ENCODE measurements at places on chromosomes 7 and 10.

GRCh38 chr7:101017064-101017777 lies 2.7 kb upstream of the MUC17 start:
- DNase-seq: peak; percentile 7

DNA sequence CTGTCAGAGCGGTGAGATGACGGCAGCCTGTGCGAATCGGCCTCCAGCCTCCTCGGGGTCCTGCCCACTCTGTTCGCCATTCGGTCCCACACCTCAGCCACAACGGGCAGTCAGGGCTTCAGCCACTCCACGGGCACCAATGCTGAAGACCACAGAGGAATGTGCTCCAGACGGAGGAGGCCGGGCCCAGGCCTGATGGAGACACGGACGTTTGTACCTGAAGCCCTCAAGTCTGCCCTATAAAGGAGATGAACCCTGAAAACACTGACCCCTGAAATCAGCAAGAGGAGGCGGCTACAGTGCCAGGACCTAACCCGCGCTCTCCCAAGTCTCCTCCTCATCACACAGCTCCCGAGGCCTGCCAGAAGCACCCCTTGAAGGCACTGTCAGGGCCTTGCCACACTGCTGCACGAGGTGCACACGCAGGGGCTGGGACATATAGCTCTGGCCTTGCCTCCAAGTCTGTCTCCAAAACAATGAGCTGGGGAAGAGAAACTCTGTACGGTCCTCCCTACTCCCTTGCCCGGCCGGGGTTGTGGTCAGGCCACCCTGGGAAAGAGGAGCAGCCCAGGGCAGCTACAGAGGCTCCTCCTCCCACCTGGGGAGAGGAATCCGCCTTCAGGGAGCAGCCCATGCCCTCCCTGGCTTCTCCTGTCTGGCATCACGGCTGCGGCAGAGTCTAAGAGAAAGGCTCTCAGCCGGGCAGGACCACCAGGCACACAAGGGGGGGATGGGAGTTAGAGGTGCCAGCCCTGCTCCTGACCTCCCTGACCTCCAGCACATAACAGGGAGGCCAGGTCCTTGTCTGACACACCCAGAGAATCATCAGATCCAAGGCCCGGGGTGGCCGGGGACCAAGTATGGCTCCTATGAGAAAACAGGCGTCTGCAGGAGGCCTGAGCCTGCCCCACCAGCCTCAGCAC lies 310.1 kb downstream of the PTPRN2 start:
- no peak for DNase-seq

DNA sequence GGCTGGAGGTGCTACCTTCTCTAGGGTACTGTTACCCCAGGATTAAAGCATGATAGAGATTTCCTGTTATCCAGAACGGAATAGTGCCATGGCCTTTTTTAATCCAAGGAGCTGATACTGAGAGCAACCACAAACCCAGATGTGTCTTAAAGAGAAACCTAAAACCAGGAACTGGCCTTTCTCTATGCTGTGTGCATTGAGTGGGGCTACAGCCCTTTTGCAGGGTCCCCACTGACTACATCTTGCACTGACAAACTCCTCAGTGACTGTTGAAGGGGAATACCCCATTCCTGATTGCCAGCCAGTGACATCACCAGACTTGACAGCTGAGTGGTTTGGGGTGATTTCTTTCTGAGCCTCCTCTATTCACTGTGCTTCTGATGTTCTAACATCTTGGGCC lies 81.9 kb upstream of the CAPZA2 start:
- DNase-seq: no peak

DNA sequence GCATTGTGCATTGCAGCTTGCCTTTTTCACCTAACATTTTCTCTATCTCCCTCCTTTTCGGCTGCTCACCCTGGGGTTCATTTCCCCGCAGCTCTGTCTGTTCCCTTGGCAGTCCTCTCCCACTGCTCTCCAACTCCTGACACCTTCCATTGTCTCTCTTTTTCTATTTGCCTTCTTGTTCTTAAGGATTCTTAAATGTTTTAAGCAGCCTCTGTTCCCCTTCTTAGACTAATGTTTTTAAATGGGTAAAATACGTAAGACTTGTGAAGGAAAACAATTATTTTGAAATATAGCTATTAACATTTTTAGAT lies 19.4 kb downstream of the BMPR1A start:
- DNase-seq: no peak

DNA sequence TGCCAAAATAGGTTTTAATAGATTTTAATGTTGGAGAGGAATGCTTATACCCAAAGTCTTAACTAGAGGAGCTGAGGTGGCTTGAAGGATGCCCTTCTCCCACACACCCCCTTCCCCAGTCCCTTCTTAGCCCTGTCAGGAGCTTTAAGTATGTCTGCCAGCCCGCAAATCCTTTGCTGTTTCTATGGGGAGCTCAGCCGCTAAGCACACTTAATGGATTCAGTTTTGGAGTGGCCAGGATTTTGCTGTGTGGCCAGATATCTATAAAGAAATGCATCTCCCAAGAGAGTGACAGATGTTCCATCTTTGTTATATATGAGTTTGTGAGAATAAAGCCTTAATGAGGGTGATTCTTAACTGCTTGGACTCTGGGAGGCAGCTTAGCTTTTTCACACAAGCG lies 152.9 kb upstream of the ZNF32 start:
- DNase-seq: no peak

DNA sequence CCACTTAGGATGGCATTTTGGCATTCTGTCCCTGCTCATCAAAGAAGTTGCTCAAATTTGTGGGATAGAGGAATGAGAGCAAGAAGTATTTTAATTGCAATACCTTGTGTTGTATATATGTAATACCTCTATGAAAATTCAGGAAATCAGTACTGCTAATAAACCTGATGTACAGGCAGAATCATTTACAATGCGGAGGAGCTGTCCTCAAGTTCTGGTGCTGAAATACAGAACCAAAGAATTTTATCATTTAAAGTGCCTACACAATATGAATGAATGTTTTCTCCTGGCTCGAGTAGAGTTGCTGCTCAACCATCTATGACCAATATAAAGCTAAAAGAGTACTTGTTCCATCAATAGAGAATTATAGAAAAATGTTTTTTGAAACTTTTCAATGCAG lies 305.8 kb downstream of the PLXNA4 start:
- DNase-seq: no peak

GRCh38 chr10:71242622-71243009 lies 30.2 kb downstream of the UNC5B start:
- DNase-seq: no peak

- no peak for DNase-seq
Measured at GRCh38 chr10:10630782-10631181, 386.9 kb upstream of the CELF2 start.

DNA sequence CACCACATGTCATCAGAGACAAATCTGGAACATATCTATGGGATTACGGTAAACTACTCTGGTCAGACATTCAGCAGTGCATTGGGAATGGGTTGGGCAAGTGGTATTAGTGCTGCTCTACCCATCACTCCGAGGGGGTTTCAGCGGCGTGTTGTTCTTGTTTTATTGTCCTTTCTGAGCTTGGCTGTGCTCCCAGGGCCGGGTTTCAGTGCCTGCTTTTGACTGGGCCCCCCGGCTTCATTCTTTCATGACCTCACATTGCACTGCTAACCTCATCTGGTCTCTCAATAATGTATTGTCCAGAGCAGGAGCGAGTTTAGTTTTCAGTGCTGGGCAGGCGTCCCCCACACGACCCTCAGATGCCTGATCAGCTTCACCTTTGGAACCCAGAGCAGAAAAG lies 364.6 kb downstream of the PAXIP1 start:
- DNase-seq: no peak

DNA sequence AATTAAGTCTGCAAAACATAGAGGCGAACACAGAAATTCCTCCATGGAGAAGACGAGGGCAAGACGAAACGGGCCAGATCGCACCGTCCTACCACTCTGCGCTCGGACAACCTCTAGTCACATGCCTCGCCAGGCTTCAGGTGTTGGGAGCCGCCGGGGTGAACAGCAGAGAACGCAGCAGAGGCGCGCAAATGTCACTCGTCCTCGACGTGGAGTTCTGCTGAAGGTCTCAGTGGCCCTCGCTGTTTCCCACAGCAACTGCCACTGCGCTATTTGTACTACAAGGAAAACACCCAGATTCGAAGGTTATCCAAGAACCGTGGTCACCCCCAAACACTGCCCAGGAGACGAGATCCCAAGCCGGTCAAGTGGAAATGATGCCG lies 9.2 kb downstream of the CTBP2 start:
- DNase-seq: no peak

- DNase-seq: no peak
Measured at GRCh38 chr7:115838829-115839228, 191.7 kb downstream of the TFEC start.

DNA sequence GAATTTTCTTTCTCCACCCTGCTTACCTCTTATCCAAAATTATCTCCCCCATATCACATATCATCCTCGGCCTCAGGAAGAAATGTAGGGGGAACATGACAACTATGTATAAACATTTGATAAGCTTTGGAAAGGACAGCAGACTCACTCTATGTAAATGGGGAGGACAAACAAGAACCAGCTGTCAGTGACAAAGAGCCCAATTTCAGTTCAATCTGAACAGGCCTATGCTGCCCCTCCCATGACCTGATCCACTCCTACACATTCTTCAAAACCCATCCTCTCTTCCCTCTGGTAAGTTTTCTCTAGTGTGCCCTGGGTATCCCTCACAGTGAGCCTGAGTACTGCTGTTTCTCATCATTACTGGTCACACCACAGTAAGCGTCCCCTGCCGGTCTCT lies 20.8 kb downstream of the FZD9 start:
- no peak for DNase-seq

DNA sequence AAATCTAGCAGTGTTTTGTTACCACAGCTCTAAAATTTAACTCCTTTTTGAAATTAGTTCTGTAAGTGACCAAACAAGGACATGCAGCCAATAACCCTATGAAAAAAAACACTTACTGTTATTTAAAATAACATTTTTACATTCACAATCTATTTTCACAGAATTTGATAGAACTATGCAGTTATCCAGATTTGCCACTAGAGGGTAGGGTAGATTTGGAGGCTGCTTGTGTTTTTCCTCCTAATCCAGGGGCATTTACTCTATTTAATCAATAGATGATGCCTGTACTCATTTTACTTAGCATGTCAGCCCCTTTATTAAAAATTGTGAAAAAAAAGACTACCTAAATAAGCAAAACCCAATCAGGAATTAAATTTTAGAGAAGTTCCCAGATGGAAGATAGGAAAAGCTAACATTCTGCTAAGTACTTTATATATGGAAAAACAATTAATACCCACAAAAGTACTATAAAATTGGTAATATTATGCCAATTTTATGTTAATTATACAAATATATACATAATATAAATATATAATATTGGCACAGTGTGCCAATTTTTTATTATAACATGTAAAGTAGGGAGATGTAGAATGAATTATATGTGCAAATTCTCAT lies 18.1 kb upstream of the LIPK start:
- no peak for DNase-seq

- no peak for DNase-seq
Measured at GRCh38 chr7:6057316-6058129, 26.3 kb downstream of the ANKRD61 start.

- no peak for DNase-seq
Measured at GRCh38 chr10:105605104-105605503, 964.0 kb downstream of the SORCS3 start.

DNA sequence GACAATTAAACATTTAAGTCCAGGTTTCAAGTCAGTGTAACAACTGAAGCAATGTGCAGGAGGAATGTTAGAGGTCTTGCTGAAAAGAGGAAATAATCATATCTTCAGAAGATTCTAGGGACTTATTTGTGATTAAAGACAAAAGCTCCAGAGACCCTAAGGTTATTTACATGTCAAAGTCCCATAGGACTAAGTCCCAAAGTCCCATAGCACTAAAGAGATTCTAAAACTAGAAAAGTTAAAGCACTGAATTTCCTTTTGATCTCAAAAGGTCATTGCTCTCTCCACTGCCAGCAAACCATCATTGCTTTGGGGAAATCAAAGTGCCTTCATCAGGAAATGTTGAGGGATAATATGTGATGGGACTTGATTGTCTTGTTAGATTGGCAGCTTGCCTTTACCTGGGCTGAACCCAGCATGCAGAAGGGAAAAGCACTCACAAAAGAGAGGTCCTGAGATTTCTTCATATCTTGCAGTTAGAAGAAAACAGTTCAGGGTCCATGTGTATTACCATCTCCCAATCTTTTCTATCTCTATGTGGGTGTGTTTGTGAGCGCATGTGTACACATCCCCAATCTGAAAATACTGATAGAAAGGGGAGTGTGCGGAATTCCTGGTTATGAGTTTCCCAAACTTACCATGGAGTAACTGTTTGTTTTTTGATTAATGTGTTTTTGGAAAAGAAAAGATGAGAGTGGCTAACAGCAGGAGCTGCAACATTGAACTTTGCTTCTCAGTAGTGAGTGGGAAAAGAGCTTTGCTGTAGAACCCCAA lies 21.8 kb downstream of the NUDT13 start:
- DNase-seq: no peak
